ENCODE measurements at places on chromosomes 11 and 22.

DNA sequence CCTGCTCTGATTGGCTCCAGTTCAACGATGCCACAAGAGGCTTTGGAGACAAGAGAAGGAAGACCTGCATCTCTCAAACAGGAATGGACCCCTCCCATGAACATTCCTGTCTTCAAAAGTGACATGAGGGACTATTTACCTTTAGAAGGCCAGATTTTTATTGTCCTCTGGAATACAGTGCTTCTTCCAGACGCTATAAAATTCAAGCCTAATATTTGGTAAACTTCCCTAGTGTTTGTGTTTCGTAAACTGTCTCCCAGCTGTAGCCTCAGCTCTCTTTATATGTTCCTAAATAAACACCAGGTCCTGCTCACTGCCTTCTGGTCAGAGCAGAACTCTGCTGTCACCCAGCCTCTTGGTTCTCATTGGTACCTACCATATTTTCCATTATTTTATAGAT, 157.8 kb downstream of the CCDC34 start:
- DNase-seq: no peak

GRCh38 chr11:17473071-17473744, 3.4 kb downstream of the ABCC8 start:
- no peak for DNase-seq

- no peak for DNase-seq
These were observed 14.7 kb downstream of the SSH3 start for GRCh38 chr11:67317888-67318555.

- no peak for DNase-seq
These were observed 107.8 kb downstream of the CYP2R1 start for GRCh38 chr11:14784230-14784629.

DNA sequence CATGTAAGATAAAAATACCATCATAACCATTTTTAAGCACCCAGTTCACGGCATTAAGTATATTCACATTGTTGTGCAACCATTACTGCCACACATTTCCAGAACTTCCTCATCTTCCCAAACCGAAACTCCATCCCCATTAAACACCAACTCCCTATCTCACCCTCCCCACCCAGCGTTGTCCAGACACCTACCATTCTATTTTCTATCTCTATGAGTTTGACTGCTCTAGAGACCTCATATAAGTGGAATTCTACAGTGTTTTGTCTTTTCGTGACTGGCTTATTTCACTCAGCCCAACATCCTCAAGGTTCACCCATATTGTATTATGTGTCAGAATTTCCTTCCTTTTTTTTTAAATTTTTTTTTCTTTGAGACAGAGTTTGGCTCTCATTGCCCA, 45.2 kb downstream of the PPFIA1 start:
- DNase-seq: no peak

- DNase-seq: no peak
These were observed 7.5 kb upstream of the CRKL start for GRCh38 chr22:20909543-20910303.

DNA sequence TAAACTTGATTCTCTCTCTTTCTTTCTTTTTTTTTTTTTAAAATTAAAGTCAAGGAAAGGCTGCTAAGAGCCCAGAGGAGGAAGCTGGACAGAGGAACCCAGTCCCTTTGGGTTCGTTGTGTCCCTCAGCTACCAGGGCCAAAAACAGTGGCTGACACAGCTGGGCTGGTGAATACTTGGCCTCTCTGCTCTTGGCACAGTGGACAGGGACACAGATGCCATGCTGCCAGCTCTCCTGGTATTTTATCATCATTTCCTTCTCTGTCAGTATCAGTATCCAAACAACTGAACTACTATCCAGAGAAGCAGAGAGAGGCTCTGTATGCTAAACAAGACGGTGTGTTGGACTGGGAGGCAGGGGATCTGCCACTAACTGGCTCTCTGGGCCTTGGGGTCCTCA, 123.7 kb upstream of the CCDC90B start:
- no peak for DNase-seq

- DNase-seq: no peak
These were observed 53.3 kb upstream of the SUSD2 start for GRCh38 chr22:24128021-24128420.

- DNase-seq: no peak
These were observed 27.2 kb downstream of the NAV2 start for GRCh38 chr11:19739872-19740271.

- no peak for DNase-seq
These were observed 265.5 kb downstream of the CTTN start for GRCh38 chr11:70663815-70664214.

DNA sequence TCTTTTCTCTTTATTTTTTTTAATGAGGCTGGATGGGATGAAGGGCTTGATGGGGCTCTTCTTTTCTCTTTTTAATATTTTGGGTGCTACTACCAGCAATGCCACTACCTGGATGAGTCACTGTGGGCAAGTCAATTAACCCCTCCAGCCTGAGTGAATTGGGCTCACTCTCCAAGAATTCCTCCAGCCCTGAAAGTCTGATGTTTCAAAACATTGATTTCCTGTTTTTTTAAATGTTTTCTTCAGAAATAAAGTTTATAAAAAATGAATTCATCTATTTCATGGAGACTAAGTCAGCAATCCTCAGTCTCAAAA, 812 bp upstream of the OR5A2 start:
- no peak for DNase-seq

Data from activated T-helper 9 cell treated with anti-CD3 and anti-CD28 coated beads, Interleukin-2, amount 50 U/mL, for 16 hours (primary cell).